ENCODE measurements at places on chromosomes 7 and 10.

DNA sequence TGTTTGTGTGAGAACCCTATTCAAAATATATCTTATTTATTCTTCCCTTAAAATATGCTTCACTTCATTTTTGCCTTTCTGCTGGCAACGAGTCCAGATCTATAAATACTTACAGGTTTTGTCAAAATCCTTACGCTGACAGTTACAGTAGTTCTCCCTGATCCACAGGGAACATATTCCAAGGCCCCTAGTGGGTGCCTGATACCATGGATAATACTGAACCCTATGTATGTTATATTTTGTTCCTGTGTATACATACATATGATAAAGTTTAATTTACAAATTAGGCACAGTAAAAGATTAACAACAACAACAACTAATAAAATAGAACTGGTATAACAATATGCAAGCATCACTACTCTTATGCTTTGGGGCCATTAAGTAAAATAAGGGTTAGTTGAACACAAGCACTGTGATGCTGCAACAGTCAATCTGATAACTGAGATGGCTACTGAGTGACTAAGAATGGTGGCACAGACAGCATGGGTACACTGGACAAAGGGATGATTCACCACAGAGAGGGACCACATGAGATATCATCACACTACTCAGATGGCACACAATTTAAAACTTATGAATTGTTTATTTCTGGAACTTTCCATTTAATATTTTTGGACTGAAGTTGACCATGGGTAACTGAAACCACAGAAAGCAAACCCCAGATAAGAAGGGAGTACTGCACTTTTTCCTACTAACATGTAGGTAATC is 29.4 kb upstream of the PCGF5 start:
- DNase-seq: no peak

DNA sequence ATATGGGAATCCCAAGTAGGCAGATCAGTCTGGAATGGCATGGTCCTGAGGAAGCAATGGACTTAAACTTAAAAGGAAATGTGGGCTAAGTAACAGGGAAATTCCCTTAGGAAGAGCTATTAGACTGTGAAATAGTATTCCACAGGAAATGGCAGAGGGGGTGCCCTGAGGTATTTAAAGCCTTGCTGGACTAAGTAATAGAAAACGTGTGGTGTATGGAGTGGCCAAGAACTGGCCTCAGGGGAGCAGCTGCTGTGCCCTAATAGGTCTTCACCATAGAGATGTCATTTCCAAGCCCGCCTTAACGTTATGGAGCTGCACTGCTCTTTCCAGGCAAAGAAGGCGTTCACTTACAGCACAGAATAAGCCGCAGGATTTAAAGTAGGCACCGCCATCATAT is 365.2 kb upstream of the ZMIZ1 start:
- DNase-seq: no peak

- DNase-seq: no peak
Measured at GRCh38 chr7:90261441-90261840, 16.5 kb downstream of the CFAP69 start.

DNA sequence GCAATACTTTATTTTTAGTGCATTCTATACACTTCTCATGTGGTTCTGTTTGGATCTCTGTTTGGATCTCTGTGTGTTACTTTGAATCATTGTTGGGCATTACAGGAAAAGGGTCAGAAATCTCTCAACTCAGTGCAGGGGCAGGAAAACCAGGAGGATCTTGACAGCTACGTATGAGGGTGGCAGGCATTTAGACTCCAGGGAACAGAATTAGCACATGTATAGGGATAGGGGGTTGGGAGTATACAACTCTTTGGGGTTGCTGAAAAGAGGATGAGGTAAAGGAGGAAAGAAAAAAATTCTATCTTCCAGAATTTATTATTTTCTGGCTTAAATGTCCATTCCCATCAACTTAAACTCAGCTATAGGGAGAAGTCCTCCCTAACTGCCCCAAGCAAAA is 59.4 kb upstream of the MKI67 start:
- no peak for DNase-seq

DNA sequence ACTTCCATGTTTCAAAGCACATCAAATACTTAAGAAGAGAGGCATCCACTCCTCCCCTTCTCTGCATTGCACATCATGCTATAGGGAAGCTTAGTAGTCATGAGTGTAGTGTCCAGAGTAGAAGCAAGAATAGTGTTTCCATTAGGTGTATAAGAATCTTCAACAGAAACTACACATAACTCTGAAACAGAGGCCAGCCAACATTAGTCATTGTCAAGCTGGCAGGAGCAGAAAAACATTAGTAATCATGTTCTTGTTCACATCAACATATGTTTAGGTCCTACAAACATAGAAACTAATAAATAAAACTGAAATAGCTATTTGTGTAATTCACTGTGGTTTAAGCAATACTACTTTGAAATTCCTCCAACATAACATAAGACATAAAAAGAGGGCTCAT is 370.2 kb downstream of the PPP1R3A start:
- DNase-seq: no peak

GRCh38 chr10:13709931-13710650 is 123.3 kb downstream of the PRPF18 start:
- no peak for DNase-seq

DNA sequence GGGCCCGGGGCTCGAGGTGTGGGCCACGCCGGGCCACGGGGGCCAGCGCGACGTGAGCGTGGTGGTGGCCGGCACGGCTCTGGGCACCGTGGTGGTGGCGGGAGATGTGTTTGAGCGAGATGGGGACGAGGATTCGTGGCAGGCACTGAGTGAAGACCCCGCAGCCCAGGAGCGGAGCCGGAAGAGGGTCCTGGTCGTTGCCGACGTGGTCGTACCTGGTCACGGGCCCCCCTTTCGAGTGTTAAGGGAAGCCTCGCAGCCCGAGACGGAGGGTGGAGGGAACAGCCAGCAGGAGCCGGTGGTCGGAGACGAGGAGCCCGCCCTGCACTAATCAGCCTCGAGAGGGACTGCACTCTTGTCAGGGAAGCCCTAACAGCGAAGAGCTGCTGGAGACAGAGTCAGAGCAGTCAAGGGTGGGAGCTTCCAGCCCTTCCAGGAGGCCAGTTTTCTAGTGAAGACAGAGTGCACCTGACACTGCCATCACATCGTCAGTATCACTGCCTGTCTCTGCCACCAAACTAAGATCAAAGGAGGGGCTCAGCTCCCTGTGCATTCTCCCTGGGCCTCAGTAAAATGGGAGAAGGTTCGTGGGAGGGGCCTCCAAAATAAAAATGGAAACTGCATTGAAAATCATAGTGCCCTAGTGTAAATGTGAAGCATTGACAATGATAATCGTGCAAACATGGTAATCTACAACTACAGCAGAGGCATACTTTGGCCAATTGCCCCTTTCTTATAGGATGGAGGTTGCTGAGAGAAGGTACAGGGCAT is 1.3 kb downstream of the MBLAC1 start:
- no peak for DNase-seq

DNA sequence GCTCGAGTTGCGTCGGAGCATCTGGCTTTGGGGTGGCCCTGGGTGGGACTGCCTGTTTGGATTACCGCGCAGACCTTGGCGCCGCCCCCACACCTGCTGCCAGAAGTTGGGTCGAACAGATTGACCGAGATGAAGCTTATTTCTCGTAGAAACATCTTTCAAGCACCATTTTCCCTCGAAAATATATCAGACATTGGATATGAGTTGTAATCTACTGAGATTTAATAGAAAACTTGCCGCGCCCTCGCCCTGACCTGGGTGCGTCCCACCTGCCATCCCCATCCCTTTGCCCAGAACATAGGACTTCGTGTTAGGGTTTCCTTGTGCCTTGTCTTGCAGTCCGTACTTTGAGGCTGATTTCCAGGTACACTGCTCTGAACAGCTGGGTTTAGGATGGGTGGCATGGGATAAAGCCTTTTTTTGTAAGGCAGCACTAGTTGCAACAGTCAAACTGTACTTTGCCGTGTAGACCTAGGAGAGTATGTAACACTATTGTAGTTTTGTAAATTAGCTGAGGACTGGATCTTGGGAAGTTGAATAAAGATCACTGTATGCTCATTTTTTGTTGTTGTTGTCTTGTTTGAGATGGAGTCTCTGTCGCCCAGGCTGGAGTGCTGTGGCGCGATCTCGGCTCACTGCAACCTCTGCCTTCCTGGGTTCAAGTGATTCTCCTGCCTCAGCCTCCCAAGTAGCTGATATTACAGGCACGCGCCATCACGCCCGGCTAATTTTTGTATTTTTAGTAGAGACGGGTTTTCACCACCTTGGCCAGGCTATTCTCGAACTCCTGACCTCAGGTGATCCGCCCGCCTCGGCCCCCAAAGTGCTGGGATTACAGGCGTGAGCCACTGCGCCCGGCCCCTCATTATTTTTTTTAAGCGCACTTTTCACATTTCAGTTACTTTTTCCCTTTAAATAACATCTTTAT is 978 bp downstream of the OGDH start:
- DNase-seq: no peak

GRCh38 chr10:72029414-72029813 is 58.9 kb downstream of the SPOCK2 start:
- DNase-seq: no peak

- no peak for DNase-seq
Measured at GRCh38 chr7:22251281-22251680, 105.7 kb downstream of the RAPGEF5 start.

GRCh38 chr10:100805543-100806355 is 60.4 kb downstream of the PAX2 start:
- no peak for DNase-seq
